ENCODE measurements at places on chromosomes 5 and 9. TPM values are rescaled to one million over a fixed set of nuclear protein-coding genes. Genes with fewer than 3 reads are reported as not detected.
A peak's percentile ranks its signal among the peaks of the same experiment; 100 is the strongest.

The ANAPC2 gene
- total RNA-seq, result 24.8 TPM

The KIF12 gene
- 1.1 TPM for total RNA-seq

The CCDC192 gene
- total RNA-seq, result 2.0 TPM

The HEMGN gene
- total RNA-seq, result not detected

The PCDHAC2 gene
- not detected for total RNA-seq

The RANBP3L gene
- total RNA-seq, result 2.8 TPM

The SPINK6 gene
- not detected for total RNA-seq

The TMOD1 gene
- 4.2 TPM for total RNA-seq

The CAVIN4 gene
- total RNA-seq, result not detected

The ADAMTS6 gene
- total RNA-seq, result 2.3 TPM

The NR2F1 gene
- total RNA-seq, result 0.49 TPM

- peak overlapping the region; percentile 95 for H3K27ac ChIP-seq
- no peak for DNase-seq
- H3K4me3 ChIP-seq, result peak overlapping the region; percentile 85
- H3K4me1 ChIP-seq, result peaks cover 28% of the 10 kb centered on the region
- H3K36me3 ChIP-seq, result peaks cover 36% of the 10 kb centered on the region
- H3K27me3 ChIP-seq, result no peaks in the 10 kb centered on the region
Measured at GRCh38 chr5:138574744-138575193, 432 bp downstream of the HSPA9 start.

DNA sequence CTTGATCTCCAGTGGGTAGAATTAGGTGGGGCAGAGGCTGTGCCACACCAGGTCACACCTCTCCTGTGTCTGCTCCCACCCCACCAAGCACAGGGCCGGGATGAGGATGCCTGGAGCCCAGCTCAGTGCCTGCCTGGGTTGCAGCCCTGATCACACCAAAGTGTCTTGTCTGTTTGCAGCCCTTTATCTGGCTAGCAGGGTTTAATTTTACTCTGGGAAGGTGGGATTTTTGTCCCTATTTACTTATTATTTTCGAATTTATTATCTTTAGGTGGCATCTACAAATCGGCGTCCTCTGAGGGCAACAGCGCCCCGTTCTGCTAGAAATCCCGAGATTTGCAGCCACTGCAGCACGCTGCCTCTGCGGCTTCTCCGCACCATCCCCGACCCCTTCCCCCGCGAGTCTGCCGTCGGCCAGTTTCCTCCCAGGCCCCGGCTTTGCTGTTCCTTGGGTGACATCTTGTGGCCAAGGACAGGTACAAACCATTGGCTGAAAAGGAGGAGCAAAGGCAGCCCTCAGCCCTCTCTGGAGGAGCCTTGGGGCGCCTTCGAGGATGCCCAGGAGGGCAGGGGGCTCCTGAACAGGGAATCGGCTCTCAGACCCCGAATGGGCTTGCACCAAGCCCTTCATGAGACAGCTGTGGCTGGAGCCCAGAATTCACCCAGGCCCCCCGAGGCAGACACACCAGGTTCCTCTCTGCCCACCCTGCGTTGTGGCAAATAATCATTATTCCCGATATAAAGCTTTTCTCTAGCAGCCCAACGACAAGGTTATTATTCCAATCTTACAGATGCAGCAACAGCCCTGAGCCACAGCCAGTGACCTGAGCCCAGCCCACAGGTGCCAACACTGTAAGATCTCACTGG is 113.0 kb downstream of the GAPVD1 start:
- peaks cover 15% of the 10 kb centered on the region for H3K4me1 ChIP-seq
- H3K36me3 ChIP-seq, result no peaks in the 10 kb centered on the region
- no peak overlapping the region for H3K27ac ChIP-seq
- H3K4me3 ChIP-seq, result peak overlapping the region; percentile 31

GRCh38 chr5:61289669-61290306 is 42.3 kb upstream of the ZSWIM6 start:
- H3K36me3 ChIP-seq, result no peaks in the 10 kb centered on the region
- H3K4me3 ChIP-seq, result no peak overlapping the region
- H3K27ac ChIP-seq, result no peak overlapping the region

GRCh38 chr9:33472881-33473615 is 676 bp downstream of the NOL6 start:
- H3K27ac ChIP-seq, result no peak overlapping the region
- peaks cover 22% of the 10 kb centered on the region for H3K4me1 ChIP-seq
- no peaks in the 10 kb centered on the region for H3K27me3 ChIP-seq
- peaks cover 40% of the 10 kb centered on the region for H3K36me3 ChIP-seq
- H3K4me3 ChIP-seq, result peak overlapping the region; percentile 97

DNA sequence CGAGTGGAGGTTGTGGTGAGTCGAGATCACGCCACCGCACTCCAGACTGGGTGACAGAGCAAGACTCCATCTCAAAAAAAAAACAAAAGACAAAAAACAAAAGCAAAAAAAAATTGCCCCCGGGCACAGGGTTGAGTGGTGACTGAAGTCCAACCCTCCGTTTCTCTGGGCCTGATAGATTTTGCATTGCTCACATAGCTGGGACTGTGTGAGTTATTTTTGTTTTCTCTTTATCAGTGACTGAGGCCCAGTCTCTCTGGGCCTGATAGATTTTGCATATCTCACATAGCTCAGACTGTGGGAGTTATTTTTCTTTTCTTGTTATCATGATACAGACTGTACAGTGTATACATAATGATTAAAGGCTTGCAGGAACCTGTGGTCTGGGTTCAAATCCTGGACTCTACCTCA is 2.6 kb upstream of the SLC28A3 start:
- H3K27me3 ChIP-seq, result no peaks in the 10 kb centered on the region
- H3K4me3 ChIP-seq, result no peak overlapping the region
- peaks cover 4% of the 10 kb centered on the region for H3K4me1 ChIP-seq
- H3K27ac ChIP-seq, result no peak overlapping the region
- H3K36me3 ChIP-seq, result no peaks in the 10 kb centered on the region
- DNase-seq, result no peak

DNA sequence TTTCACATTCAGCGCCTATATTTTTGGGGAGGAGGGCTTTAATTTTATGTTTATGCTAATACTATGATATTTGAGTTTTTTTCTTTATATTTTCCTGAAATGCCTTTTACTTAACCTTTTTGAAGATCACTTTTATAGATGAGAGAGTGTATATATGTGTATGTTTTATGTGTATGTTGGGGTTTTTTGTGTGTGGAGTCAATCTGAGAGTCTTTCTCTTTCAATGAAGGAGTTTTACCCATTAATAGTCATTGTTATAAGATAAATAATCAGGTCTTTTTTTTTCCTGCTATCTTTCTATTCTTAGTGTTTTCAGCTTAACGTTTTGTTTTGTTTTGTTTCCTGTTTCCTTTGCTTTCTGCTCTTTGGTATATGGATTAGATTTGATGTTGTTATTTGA is 112.2 kb downstream of the TEX10 start:
- no peak overlapping the region for H3K27ac ChIP-seq

GRCh38 chr5:61081741-61082140 is 80.5 kb downstream of the SMIM15 start:
- peaks cover 7% of the 10 kb centered on the region for H3K36me3 ChIP-seq
- no peak overlapping the region for H3K4me3 ChIP-seq
- no peaks in the 10 kb centered on the region for H3K27me3 ChIP-seq
- no peak overlapping the region for H3K27ac ChIP-seq

DNA sequence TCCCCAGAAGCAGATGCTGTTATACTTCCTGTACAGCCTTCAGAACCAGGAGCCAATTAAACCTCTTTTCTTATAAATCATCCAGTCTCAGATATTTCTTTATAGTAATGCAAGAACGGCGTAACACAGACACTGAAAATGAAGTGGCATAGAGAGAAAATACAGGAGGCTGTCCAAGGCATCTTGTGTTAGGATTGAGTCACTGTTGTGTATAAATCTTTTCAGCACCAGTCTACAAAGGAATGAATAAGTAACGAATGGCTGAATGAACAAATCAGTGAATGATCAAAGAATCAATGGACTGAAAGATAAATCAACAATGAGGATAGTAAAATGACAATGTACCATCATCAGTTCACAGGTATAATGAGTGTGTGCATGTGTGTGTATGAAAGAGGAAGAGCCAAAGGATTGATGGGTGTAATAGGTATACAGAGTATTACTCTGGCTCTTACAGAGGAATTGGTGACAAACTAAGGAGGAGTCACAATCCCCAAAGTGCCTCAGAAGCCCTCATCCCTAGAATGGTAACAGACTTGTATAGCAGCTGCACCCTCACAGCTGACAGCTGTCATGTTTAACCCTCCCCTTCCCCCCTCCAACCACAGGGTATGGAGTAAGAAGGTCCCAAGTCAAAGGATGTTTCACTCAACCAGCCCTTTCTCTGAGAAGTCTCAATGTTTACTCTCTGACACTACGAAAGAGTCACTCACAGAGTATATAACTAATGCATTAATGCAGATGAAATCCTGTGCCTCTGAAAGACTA is 29.8 kb upstream of the MIER3 start:
- peaks cover 4% of the 10 kb centered on the region for H3K27me3 ChIP-seq
- no peaks in the 10 kb centered on the region for H3K36me3 ChIP-seq
- H3K4me1 ChIP-seq, result no peaks in the 10 kb centered on the region
- DNase-seq, result no peak

- no peaks in the 10 kb centered on the region for H3K36me3 ChIP-seq
- no peak for DNase-seq
- peak overlapping the region; percentile 79 for H3K27ac ChIP-seq
- no peaks in the 10 kb centered on the region for H3K27me3 ChIP-seq
- no peak overlapping the region for H3K4me3 ChIP-seq
Measured at GRCh38 chr5:113267361-113267900, 167.4 kb downstream of the TSSK1B start.

GRCh38 chr5:6601816-6602215 is 31.0 kb downstream of the NSUN2 start:
- no peak for DNase-seq
- H3K4me3 ChIP-seq, result no peak overlapping the region
- no peaks in the 10 kb centered on the region for H3K4me1 ChIP-seq
- H3K36me3 ChIP-seq, result peaks cover 93% of the 10 kb centered on the region

- DNase-seq, result no peak
- no peaks in the 10 kb centered on the region for H3K27me3 ChIP-seq
- H3K4me3 ChIP-seq, result no peak overlapping the region
- no peak overlapping the region for H3K27ac ChIP-seq
- H3K4me1 ChIP-seq, result peaks cover 2% of the 10 kb centered on the region
Measured at GRCh38 chr5:158559066-158559465, 540.6 kb downstream of the EBF1 start.

GRCh38 chr9:92808726-92809451 is 44.3 kb upstream of the BICD2 start:
- H3K4me3 ChIP-seq, result peak overlapping the region; percentile 40
- H3K27ac ChIP-seq, result no peak overlapping the region
- H3K36me3 ChIP-seq, result no peaks in the 10 kb centered on the region
- peaks cover 32% of the 10 kb centered on the region for H3K4me1 ChIP-seq

GRCh38 chr5:168064933-168065622 is 226.4 kb upstream of the WWC1 start:
- no peaks in the 10 kb centered on the region for H3K4me1 ChIP-seq
- H3K36me3 ChIP-seq, result no peaks in the 10 kb centered on the region
- H3K27me3 ChIP-seq, result no peaks in the 10 kb centered on the region

DNA sequence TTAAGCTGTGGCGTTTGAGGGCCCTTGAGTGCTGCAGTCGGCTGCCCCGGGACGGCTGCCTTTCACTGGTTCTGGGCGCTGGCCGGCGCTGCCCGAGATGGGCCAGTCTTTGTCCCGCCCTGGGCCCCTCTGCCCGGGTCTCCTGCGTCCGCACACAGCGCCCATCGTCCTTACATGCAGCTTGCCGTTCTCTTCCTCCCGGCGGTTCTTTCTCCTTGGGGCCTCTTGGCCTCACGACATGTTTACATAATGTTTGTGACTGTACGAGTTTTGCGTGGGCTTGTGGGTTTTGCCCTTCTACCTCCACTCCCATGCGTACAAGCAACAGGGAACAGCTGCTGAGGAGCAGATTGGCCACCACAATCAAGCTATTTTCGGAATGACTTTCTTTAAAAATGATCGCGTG is 618 bp downstream of the TNPO1 start:
- peak overlapping the region; percentile 98 for H3K27ac ChIP-seq
- peaks cover 32% of the 10 kb centered on the region for H3K4me1 ChIP-seq
- peak overlapping the region; percentile 79 for H3K4me3 ChIP-seq
- H3K36me3 ChIP-seq, result no peaks in the 10 kb centered on the region

GRCh38 chr9:15572200-15572770 is 19.4 kb downstream of the CCDC171 start:
- no peak overlapping the region for H3K4me3 ChIP-seq
- H3K4me1 ChIP-seq, result no peaks in the 10 kb centered on the region
- no peaks in the 10 kb centered on the region for H3K36me3 ChIP-seq
- H3K27me3 ChIP-seq, result no peaks in the 10 kb centered on the region

GRCh38 chr9:27485158-27485557 is 38.9 kb upstream of the IFNK start:
- DNase-seq, result no peak
- H3K4me3 ChIP-seq, result no peak overlapping the region
- H3K27ac ChIP-seq, result no peak overlapping the region
- H3K27me3 ChIP-seq, result no peaks in the 10 kb centered on the region

DNA sequence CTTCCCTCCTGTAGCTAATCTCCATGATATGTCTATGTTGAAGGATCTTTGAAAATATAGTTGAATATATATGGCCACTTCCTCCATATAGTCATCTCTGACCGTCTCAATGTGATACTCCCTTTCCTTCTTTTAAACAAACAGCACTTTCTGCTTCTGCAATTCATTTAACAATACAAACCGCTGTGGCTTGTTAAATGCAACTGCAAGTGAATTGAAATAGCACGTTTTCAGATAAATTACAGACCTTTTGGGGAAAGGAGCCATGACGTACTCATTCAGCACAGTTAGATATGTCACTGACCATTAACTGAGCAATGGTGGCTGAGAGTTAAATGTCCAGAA is 82.5 kb downstream of the FBXO38 start:
- no peaks in the 10 kb centered on the region for H3K36me3 ChIP-seq
- no peak overlapping the region for H3K27ac ChIP-seq
- no peaks in the 10 kb centered on the region for H3K4me1 ChIP-seq
- no peaks in the 10 kb centered on the region for H3K27me3 ChIP-seq
- H3K4me3 ChIP-seq, result no peak overlapping the region

DNA sequence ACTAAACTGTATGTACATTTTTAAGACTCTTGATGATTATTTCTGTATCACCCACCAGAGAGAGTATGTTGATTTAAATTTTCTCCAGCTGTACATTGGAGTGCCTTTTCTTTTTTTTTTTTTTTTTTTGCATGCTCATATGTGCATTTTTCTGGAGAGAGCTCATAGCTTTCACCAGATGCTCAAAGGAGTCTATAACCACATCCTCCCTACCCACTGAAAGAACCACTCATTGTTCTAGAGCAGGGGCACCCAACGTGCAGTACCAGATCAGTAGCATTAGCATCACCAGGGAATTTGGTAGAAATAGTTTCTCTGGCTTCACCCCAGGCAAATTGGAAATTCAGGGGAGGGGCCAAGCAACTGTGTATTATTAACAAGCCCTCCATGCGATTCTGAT is 53.9 kb upstream of the TMEM171 start:
- H3K4me1 ChIP-seq, result no peaks in the 10 kb centered on the region
- no peaks in the 10 kb centered on the region for H3K27me3 ChIP-seq
- H3K4me3 ChIP-seq, result no peak overlapping the region
- H3K36me3 ChIP-seq, result peaks cover 47% of the 10 kb centered on the region
- DNase-seq, result no peak
- no peak overlapping the region for H3K27ac ChIP-seq

DNA sequence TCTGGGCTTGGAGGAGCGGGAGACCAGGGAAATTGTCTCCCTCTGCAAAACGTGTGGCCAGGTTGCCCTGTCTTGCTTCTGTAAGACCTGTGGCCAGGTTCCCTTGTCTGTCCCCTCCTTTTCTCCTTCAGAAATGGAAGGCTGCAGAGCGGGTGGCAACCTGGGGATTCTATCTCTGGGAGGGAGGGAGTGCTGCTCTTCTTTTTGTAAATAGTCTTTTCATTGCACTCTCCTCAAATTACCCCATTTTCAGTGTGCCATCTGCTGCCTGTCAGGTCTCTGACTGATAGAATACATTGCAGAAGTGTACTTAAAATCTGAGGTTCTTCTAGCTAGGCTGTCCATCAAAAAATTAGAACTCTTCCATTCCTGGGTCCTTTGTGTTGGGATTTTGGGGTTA is 126.0 kb downstream of the GABRB2 start:
- DNase-seq, result no peak
- H3K27me3 ChIP-seq, result no peaks in the 10 kb centered on the region
- H3K4me3 ChIP-seq, result no peak overlapping the region
- no peaks in the 10 kb centered on the region for H3K36me3 ChIP-seq
- H3K27ac ChIP-seq, result no peak overlapping the region
- H3K4me1 ChIP-seq, result no peaks in the 10 kb centered on the region

Data from suprapubic skin (tissue), 4 donors.